ENCODE measurements at places on chromosomes 6 and 20.

DNA sequence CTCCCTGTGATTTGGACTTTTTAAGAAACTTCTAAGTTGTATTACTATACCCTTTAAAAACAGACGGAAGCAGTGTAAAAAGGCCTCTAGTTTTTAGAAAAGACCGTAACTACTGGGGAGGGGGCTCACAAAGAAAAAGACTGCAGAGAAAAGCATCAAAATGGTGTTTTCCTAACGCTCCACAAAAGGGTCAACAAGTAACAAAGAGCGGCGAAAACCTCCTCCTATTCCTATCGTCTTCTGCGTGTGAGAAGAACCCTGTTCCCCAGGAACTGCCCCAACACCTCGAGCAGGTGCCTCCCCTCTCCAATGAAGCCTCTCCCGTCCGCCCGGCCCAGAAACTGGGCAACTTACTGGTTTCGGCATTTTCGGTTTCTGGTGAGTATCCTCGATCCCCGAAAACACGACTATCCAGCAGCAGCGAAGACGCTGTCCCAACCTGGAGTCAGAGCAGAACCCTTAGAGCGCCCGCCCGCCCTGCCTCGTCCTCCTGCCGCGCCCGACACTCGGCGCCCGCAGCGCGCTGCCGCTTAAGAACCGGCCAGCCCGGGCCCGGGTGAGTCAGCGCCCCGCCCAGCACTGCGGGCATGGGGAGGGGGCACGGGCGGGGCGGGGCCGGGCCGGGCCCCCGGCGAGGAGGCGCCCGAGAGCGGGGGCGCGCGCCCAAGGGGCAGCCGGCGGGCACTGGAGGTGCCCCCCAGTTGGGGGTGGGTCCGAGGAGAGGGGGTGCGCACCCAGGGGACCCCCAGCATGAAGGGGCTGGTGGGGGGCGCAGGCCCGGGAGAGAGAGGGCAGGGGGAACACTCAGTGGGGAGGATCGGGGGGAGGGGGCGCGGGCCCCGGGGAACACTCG lies 1.2 kb downstream of the EZR start:
- peak; percentile 73 for DNase-seq

DNA sequence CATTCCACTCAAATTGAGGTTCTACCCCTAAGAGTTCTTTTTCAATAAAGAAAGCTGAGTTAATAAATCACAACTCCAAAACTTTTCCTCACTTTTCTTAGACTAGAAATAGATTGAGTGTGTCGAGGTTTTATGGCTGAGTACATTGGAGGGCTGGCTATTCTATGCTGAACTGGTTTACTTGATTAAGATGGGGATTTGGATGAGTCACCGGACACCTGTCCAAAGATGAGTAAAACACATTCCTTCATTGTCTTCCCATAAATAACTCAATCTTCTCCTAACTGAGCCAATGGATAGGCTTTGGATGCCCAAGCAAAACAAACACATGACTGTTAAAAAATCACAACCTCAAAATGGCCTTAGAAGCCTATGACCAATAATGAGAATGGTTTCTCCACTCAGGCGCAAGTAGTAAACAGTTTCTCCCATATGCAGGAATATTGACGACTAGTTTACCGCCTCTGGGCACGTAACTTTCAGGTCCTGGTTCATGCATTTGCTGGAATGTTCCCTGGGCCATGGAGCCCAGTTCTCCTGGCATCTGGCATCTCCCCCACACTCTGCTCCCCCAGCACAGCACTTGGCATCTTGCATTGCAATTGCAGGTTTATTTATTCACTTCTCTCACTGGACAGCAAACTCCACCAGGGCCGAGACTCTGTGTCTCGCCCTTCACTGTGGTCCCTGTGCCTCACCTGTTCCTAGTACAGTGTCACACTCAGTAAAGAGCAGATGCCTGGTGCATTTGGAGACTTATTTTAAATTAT lies 43.9 kb downstream of the BCAS1 start:
- DNase-seq: no peak

- no peak for DNase-seq
Observed at GRCh38 chr6:1062786-1063545, 248.9 kb upstream of the FOXQ1 start.

DNA sequence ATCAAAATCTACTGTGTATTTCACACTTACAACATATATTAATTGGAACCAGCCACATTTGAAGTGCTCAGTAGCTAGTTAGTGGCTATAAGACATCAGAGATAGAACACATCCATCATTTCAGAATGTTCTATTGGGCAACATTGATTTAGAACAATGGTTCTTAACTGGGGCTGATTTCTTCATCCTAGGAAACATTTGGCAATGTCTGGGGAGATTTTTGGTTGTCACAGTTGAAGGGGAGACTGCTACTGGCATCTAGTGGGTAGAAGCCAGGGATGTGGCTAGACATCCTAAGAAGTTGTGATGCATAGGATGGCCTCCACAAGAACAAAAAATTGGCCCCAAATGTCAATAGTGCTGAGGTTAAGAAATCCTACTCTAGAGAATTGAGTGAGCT lies 132.5 kb downstream of the OLIG3 start:
- DNase-seq: no peak

- no peak for DNase-seq
Observed at GRCh38 chr20:51195990-51196389, 173.1 kb upstream of the KCNG1 start.

GRCh38 chr6:79536585-79536953 lies 661 bp downstream of the LCA5 start:
- peak; percentile 12 for DNase-seq

- no peak for DNase-seq
Observed at GRCh38 chr20:26218301-26218700, 521.6 kb upstream of the ZNF337 start.

- DNase-seq: no peak
Observed at GRCh38 chr6:163964789-163965188, 550.3 kb downstream of the QKI start.
